Frontal cortex (tissue), 4 donors: ENCODE measurements at places on chromosomes 7 and 10. TPM values are rescaled to one million over a fixed set of nuclear protein-coding genes. Genes with fewer than 3 reads are reported as not detected.

- DNase-seq = no peak
Observed at GRCh38 chr7:45216181-45216580, 58.6 kb downstream of the RAMP3 start.

GRCh38 chr10:87913156-87913921 lies 49.9 kb downstream of the PTEN start:
- DNase-seq = no peak

DNA sequence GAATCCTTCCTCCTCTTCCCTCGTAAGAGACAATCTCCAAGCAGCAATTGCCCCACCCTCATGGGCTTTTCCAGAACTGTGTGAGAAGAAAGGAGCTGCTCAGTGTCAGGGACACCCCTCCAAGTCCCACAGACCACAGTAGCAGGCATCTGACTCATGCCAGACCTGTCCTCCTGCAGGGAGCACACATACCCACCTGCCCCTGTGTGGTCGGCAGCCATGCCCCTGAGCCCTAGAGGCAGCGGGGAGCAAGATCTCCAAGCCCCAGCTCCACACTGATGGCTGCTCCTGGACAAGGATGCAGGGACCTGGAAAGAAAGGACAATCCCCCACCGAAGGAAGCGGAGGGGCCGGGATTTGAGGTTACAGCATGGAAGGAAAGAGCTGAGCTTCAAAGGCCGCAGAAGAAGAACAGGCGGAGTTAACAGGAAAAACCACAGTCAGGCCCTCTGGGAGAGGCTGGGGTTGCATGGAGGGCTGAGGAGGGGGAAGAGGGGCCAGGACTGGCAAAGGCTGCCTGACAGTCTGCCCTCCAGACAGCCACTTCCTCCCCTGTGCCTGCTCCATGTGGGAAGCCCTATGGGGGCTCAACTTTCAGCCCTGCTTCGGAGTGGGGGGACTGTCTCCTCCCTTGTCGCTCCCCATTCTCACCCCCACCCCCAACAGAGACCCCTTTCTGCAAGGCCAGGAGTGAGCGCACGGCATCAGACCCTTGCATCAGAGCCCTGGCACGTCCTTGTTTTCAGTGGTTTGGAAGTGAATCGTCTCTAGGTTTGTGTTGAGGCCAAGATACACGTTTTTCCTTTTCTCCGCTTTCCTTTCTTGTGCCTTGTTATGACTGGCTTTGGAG lies 46.8 kb downstream of the ASB13 start:
- DNase-seq = no peak

- no peak for DNase-seq
Observed at GRCh38 chr7:127895360-127895759, 135.9 kb downstream of the LRRC4 start.

- no peak for DNase-seq
Observed at GRCh38 chr10:115882021-115882420, 391.0 kb downstream of the GFRA1 start.

DNA sequence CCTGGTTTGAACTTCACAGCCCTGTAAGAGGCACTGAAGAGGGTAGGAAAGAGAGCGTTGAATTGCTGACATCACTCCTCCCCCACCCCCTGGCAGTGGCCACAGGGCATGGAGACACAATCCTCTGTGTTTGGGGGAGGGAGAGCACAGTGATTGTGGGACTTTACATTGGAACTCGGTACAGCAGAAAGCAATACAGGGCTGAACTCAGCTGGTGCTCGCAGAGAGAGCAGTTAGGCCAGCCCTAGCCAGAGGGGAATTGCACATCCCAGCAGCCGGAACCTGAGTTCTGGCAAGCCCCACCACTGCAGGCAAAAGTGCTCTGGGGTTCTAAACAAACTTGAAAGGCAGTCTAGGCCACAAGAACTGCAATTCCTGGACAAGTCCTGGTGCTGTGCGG lies 24.0 kb upstream of the CUL1 start:
- DNase-seq = no peak

- DNase-seq = peak; percentile 13
Observed at GRCh38 chr7:67267914-67268313, 271.3 kb downstream of the TYW1 start.

GNAT3 gene
- not detected for total RNA-seq

MACC1 gene
- total RNA-seq = 0.41 TPM

OPN1SW gene
- total RNA-seq = not detected

VSTM4 gene
- total RNA-seq = 2.4 TPM

MYO3A gene
- 4.1 TPM for total RNA-seq

UNCX gene
- not detected for total RNA-seq

MACROH2A2 gene
- 48.9 TPM for total RNA-seq

SPDYE16 gene
- 0.41 TPM for total RNA-seq
